ENCODE measurements at places on chromosomes 1 and 21.

- DNase-seq: peak; percentile 64
Observed at GRCh38 chr1:1004780-1005697, 5.1 kb upstream of the HES4 start.

GRCh38 chr21:28464095-28464494 is 528.6 kb downstream of the LTN1 start:
- no peak for DNase-seq

GRCh38 chr1:29306471-29307140 is 70.3 kb downstream of the PTPRU start:
- peak; percentile 40 for DNase-seq

GRCh38 chr1:65691152-65691900 is 101.4 kb upstream of the PDE4B start:
- DNase-seq: no peak

DNA sequence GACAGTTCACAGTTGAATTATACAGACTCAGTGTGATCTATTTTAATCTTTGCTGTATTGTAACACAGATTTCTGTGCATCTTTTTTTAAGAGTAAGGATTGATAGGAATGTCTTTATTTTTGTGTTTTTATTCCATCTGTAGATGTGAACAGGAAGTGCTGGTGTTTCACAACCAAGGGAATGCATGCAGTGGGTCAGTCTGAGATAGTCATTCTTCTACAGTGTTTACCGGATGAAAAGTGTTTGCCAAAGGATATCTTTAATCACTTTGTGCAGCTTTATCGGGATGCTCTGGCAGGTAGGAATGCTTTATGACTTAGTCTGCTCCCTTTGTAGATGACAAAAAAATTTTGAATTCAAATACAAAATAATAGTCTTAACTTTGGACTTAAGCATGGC is 84.5 kb downstream of the CC2D1B start:
- no peak for DNase-seq
